SJSA1 (cell line): ENCODE measurements at places on chromosomes 16 and 17. TPM values are rescaled to one million over a fixed set of nuclear protein-coding genes. Genes with fewer than 3 reads are reported as not detected.
A peak's percentile ranks its signal among the peaks of the same experiment; 100 is the strongest.

Gene TP53TG3C
- not detected in 2 replicates for total RNA-seq

GRCh38 chr17:57701124-57701523, 44.0 kb downstream of the CCDC182 start:
- H3K4me1 ChIP-seq = no peaks in the 10 kb centered on the region
- no peak overlapping the region for H3K4me3 ChIP-seq
- DNase-seq = no peak
- no peaks in the 10 kb centered on the region for H3K36me3 ChIP-seq

- no peak overlapping the region for H3K4me3 ChIP-seq
- no peak overlapping the region for H3K27ac ChIP-seq
- no peaks in the 10 kb centered on the region for H3K27me3 ChIP-seq
- no peak for DNase-seq
Measured at GRCh38 chr17:28532050-28532960, 20.1 kb downstream of the UNC119 start.

Gene VAT1L
- total RNA-seq = 0.24 and 1.2 TPM in 2 replicates

DNA sequence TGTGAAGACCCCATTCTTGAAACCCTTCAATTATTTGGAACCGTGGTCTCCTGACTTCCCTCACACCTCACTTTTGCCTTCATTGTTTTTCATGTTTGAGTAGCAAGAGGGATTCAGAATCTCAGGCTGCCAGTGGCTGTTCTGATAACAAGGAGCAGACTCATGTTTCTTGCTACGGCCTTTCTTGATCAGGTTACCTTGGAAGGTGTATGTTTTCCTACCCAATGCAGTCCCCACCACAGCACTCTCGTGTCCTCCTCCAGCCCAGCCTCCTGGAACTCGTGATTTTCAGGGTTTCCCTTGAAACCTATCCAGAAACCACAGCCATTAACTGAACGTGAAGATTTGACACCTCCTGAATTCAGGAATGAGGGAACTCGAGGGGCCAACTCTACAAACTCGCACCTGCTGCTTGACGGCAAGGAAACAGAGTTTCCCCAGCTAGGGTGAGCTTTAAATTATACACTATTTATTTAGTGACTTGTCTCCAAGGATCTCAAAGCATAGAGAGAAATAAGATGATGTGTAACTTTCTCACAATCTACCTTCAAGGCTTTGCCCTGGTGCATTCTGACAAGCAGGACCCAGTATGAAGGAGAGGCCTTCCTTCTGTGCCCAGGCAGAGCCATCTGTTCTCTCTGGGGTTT, 1.6 kb downstream of the ZFHX3 start:
- H3K27me3 ChIP-seq = no peaks in the 10 kb centered on the region
- H3K4me3 ChIP-seq = no peak overlapping the region

DNA sequence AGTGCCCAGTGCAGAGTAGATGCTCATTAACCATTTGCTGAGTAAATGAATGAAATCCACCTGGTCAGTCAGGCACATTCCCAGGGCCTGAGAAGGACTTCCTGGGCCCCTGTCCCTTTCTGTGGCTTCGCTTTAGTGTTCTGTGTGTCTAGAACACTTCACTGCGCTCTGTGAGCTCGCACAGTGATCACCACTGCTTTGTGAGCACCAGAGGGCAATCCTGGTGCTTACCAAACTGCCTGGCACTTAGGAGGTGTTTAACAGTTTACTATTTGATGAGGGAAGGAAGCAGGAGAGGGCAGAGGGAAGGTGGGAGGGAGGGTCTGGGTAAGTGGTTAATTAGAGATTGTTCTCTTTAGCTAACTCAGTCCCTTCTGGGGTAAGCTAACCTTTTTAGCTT, 26.2 kb downstream of the SALL1 start:
- no peak overlapping the region for H3K27ac ChIP-seq
- DNase-seq = no peak
- peaks cover 29% of the 10 kb centered on the region for H3K4me1 ChIP-seq
- H3K36me3 ChIP-seq = no peaks in the 10 kb centered on the region

- peak overlapping the region; percentile 43 for H3K4me3 ChIP-seq
- no peaks in the 10 kb centered on the region for H3K36me3 ChIP-seq
- no peaks in the 10 kb centered on the region for H3K27me3 ChIP-seq
- peak overlapping the region; percentile 18; the same call in 1 of the 2 replicates for H3K27ac ChIP-seq
- DNase-seq = peak; percentile 65
- H3K4me1 ChIP-seq = peaks cover 38% of the 10 kb centered on the region
Measured at GRCh38 chr16:31404353-31405064, 11.4 kb downstream of the ITGAD start.

Gene ITGA2B
- 0.29 TPM in 1 of 2 replicates, not detected in the other for total RNA-seq

DNA sequence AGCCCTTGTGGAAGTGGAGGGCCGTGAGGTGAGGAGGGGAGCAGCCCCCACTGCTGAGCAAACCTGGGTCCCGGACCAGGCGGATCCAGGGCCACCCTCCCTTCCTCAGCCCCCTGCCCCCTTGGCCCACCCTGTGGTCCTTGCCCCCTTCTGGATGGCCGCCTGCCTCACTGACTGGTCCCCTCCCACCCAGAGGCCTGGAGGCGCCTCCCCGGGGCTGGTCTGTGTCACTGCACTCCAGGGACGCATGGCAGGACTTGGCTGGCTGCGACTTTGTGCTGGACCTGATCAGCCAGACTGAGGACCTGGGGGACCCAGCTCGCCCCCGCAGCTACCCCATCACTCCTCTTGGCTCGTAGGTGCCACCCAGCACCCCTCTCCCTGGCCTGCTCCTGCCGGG, 19.2 kb upstream of the SMIM5 start:
- no peak overlapping the region for H3K27ac ChIP-seq
- no peak for DNase-seq
- no peaks in the 10 kb centered on the region for H3K4me1 ChIP-seq
- H3K4me3 ChIP-seq = no peak overlapping the region
- no peaks in the 10 kb centered on the region for H3K36me3 ChIP-seq

DNA sequence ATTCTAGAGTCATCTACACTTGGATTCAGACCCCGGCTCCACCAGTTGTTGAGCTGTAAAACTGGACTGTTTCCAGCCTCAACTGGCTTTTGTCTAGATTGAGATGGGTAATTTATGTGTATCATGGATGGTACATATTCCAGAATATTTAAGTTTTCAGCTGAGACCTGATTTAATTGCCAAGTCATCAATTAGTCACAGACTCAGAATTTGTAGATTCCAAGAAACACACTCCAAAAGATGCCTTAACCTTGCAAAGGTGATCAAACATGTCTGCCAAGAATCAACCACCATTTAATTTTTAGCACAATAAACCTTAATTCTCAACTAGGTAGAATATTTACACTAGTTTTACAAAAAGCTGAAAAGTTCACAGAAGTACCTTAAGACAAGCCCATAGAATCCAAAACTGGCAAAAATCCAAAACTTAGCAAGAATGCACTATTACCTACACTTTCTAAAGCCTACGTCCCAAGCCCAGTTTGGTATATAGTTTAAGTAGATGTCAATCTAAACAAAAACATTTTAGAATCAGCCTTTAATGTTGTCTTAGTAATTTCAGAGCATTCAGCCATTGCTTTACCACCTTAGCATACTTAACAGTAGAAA, 17.7 kb downstream of the SIAH1 start:
- H3K27me3 ChIP-seq = no peaks in the 10 kb centered on the region
- H3K4me3 ChIP-seq = no peak overlapping the region
- peaks cover 13% of the 10 kb centered on the region; the same call in 1 of the 2 replicates for H3K36me3 ChIP-seq
